ENCODE measurements at places on chromosomes 12 and 14.

DNA sequence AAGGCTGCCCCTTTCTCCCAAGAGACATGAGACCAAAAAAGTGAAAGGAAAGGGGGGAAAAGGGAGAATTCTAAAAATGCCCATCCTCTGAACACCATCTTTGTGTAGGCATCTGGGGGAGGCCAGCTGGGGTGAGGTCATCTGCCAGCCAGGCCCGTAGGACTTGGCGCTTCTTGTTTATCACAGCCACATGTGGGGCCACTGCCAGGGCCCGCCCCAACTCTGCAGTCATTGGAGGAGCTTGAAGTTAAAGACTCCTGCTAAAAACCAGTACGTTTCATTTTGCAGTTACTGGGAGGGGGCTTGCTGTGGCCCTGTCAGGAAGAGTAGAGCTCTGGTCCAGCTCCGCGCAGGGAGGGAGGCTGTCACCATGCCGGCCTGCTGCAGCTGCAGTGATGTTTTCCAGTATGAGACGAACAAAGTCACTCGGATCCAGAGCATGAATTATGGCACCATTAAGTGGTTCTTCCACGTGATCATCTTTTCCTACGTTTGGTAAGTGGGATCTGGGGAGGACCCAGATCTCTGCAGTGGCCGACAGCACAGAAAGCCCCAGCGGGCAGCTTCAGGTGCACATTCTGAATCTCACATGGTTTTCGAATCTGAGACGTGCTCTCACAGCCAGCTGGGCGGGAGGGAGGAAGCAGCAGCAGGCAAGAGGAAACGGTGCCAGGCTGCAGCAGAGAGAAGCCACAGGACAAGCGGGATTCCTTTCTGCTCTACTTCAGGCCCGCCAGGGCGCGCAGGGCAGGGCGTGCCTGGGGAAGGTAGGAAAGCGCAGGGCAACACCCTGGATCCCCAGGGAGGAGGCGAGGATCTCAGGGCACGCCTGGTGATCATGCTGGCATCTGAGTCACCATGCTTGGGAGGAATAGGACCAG is at the start of gene P2RX7:
Gene P2RX7 (plus strand): TSS at position 276 of the 881 bp plus-strand sequence. CDS start 95 bp downstream, at position 371.
- peak; percentile 82 for DNase-seq

DNA sequence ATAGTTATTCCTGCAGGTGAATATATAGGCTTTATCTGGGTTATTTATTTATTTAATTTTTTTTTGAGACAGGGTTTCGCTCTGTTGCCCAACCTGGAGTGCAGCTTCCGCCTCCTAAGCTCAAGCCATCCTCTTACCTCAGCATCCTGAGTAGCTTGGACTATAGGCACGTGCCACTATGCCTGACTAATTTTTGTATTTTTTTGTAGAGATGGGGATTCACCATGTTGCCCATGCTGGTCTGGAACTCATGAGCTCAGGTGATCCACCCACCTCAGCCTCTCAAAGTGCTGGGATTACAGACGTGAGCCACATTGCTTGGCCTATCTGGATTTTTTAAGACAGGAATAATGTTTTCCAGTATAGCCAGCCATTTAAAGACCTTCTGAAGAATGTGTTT is 2.0 kb downstream of the RAN start:
- no peak for DNase-seq

DNA sequence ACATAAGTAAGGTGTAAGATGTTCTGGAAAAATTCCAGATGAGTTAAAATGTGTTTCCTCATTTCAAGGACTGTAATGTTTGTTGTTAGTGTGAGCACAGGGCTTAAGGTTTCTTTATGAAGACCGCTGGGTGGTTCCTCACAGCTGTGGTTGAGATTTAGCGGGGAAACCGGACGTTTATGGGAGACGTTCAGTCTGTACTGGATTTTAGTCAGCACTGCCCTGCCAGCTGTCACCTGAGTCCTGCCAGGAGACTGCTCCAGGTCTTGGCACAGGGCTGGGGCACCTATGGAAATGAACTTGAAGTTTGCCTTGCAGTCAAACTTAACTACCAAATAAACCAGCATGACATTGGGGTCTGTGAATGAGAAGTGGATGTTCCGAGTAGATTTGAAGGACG is 555.2 kb downstream of the DIO2 start:
- DNase-seq, result no peak

DNA sequence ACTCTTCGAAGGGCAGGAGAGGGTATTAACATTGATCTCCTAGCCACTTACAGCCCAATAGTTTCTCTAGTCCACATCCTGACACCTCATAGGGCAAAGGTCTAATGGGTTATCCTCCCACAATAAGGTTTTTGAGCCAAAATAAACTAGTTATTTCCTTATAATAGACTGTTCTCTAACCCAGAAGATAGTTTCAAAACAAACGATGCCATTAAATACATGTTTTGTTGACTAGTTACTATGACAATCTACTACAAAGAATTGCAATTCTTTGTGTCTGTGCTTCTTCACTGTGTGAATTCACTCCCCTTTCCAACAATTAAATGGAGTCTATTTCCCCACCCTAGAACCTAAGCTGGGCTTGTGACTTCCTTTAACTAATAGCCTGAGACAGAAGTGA is 6.4 kb upstream of the ACTR10 start:
- DNase-seq, result no peak

GRCh38 chr12:116332705-116333380 is 55.4 kb upstream of the MED13L start:
- no peak for DNase-seq

DNA sequence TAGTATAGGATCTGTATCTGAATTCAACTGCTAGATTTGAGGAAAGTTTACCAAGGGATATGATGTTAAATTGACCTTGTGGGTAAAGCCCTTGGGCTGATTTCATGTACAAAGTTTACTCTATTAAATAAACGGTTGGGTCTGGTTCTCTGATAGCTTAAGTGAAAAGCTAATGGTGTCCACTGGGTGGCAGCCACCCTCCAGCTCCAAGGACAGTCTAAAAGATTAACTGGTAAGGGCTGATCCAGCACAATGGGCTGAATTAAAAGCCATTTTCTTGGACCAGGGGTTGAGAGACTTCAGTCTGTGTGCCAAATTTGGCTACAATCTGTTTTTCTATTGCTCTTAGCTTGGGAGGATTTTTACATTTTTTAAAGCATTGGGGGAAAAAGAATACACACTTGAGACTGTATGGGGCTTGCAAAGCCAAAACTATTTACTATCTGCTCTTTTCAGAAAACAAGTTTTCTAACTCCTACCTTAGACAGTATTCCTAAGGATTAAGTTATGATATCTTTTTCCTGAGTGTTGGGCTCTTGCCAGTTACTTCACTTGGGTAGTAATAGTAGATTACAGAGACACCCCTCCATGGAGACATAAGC is 116.5 kb downstream of the GPHN start:
- DNase-seq, result peak; percentile 39

DNA sequence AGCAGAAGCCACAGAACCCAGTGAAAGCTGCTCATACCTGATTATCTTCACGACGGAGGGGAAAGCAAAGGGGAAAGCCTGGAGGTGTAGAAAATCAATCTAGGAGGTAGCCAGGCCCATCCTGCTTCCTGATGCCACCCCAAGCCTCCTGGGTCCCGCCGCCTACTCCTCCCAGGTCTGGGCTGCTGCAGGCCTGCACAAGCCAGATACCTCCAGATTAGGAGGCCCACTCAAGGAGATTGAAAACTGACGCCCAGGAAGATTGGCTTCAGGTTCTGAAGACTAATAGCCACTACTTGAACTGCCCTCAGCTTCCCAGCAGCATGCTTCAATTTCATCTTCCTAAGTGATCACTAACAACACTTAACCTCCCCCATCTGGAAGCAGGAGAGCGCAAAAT is 87.1 kb downstream of the GCH1 start:
- no peak for DNase-seq

GRCh38 chr12:104687823-104688573 is 231.2 kb downstream of the CHST11 start:
- no peak for DNase-seq

DNA sequence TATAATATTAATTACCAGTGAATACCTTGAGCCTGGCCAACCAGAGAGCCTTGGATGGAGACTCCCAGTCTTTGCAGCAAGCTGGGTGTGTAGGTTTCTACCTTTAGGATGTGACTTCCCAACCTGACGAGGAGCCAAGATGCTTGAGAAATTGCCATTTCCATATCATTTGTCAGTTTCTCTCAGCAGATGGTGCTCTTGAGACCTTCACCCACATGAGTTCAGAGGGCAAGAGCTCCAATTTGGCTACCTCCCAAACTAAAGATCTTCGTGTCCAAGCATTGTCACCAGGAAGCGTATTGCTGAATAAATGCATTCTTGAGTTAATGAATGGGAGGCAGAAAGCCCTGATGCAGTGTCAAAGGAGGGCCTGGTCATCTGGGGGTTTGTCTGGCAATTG is 106.4 kb upstream of the TBX5 start:
- no peak for DNase-seq
